Ecto neural progenitor cell (in vitro differentiated cells): ENCODE measurements at places on chromosomes 5 and 9.
A peak's percentile ranks its signal among the peaks of the same experiment; 100 is the strongest.

GRCh38 chr9:108546215-108546614 is 309.6 kb downstream of the ACTL7B start:
- no peak for DNase-seq

DNA sequence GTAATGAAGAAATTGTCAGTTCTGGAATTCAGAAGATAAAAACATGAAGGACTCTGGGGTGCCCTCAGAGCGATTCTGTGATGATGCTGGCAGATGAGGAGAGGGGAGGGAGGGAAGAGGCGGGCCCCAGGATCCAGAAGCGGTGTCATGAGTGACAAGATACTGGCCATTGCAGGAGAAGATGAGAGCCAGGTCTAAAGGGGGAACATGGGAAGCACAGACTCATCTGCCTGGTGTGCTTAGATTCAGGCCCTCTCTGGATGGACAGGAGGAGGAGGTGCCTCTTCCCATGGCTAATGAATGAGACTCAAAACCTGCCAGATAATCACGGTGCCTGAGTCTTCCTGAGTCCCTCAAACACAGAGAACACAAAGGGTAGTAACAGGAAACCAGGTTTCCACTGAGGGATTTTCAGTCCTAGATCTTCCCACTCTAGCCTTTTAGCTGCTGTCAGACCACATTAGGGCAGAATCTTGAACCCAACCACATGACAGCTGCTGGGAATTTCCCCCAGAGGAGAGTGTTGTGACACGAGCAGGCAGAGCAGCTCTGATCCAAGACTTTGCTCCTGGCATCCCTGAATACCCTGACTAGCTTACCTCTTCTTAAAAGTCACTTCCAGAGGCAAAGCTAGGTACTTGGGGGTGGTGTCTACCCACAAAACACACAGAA is 28.2 kb upstream of the HSPA9 start:
- DNase-seq: no peak

DNA sequence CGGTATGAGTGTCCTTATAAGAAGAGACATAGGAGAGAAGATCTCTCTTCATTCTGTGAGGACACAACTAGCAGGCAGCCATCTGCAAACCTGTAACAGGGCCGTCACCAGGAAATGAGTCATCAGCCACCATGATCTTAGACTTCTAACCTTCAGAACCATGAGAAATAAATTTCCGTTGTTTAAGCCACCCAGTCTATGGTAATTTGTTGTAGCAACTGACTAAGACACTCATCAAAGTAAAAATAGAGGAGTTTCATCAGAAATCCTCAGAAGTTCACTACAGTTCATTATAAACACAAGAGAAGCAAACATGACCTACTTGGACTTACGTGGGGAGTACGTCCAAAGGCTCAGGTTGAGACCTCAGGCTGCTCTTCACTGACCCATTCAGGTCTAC is 357.7 kb downstream of the SEMA5A start:
- no peak for DNase-seq

DNA sequence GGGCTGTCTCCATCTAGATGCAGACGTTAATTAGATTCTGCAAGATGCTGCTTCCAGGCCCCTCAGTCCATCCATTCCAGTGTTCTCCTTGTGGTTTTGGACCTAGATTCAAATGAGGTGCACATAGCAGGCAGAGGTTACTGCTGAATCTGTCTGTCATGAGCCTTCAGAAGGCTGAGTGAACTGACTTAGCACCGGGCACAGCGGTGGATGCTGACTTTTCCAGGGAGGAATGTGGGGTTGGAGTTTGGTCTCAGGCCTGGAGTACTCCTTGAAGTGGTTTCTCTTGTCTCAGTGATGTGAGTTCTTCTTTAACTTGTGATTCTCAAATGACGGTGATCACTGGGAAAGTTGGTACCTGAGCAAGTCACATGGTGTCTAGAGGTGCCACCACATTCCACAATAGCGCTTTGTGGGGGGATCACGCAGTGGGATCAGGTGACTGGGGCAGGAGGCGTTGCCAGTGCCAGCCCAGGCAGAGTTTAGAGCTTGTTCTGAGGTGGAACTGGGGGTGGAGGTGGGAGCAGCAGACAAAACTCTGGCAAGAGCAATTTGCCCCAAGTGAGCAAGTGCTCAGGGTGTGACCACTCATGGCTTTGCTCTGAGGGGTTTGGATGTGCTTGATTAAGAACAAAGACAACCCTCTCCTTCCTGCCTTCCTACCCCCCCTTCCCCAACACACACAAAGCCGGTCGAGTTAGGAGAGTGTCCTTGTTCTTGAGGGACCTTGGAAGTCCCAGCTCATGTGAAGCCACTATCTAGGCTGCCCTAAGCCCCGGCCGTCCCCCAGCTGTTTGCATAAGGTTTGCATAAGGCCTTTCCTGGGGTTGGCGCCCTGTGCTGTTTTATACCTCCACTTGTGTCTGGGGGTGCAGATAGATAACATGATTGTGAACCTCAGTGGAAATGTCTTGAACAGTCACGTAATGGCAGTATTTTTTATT is 25.1 kb downstream of the JADE2 start:
- no peak for DNase-seq

GRCh38 chr5:156124708-156125107 is 202.3 kb upstream of the SGCD start:
- DNase-seq: no peak

DNA sequence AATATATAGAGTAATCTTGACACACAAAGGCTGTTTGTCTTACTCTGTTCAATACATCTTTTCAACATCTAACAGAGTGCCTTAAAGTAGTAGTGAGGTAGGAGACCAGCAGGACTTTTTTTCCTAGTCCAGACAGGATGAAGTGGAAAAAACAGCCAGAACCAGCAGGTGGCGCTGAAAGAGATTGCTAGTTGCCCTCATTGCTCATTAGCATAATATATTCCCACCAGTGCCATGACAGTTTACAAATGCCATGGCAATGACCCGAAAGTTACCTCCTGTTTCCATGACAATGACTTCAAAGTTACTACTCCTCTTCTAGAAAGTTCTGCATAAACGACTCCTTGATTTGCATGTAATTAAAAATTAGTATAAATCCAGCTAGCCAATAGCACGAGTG is 387.4 kb downstream of the ACTL7B start:
- peak; percentile 59 for DNase-seq

DNA sequence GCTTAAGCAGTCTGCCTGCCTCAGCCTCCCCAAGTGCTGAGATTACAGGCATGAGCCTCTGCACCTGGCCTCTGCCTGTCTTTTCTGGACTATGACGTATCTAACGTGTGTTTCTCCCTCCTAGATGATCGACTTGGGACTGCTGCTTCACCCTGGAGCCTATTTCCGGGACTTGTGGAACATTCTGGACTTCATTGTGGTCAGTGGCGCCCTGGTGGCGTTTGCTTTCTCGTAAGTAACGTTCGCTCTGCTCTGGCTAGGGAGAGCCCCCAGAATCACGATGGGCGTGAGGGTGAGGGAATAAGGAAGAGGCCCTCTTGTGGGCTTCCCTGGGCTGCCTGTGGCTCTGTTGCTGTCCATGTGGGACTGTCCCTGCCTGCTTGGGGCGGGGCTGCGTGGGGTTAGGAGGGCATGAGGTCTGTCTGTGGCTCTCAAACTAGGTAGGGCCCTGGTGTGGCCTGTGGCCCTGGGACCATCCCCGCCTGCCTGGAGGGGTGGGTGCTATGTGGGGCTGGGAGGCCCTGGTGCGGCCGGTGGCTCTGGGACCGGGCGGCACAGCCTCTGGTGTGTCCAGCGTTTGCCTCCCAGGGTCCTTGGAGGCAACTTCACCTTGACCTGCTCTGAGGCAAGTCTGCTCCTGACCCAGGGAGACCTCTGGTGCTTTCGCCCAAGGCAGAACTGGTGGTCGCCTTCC is 171.7 kb downstream of the CACNA1B start:
- peak; percentile 39 for DNase-seq

GRCh38 chr5:57695179-57695578 is 212.6 kb upstream of the ACTBL2 start:
- DNase-seq: no peak

- DNase-seq: no peak
These were observed 110.8 kb upstream of the ERCC6L2 start for GRCh38 chr9:95764533-95765319.

- peak; percentile 78 for DNase-seq
These were observed 22.1 kb upstream of the STXBP1 start for GRCh38 chr9:127589955-127590370.

DNA sequence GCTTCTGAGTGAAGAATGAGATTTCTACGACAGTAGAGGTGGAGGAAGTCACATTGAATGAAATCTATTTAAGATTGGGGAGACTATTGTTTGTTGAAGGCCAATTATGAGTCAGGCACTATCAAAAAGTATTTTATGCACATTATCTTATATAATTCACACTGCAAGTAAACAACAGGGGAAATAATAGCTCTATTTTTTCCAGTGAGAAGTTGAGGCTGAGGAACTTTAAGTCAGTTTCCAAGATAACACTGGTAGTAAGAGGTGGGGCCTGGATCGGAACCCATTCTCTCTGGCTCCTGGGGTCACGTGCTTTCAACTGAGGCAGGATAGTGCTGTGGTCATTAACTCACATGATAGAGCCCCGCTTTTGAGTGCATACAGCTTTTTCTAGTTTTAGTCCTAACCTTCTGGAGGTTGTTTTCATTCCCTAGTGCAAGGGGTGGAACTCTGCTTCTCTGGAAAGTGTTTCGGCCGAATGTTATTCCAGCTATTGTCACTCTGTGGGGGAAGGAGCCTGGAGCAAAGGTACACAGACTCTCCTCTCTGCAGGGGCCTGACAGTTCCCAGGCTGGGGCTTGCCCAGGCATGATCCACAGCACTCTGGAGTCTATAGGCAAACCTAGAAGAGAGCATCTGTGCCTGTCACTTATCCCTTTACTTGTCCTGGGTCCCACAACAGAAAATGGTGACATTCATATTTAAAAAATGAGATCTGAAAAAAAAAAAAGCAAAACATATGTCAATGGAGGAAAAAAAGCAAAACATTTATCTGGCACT is 352.4 kb upstream of the ACTBL2 start:
- peak; percentile 53 for DNase-seq

- DNase-seq: no peak
These were observed 39.7 kb upstream of the IL7R start for GRCh38 chr5:35816881-35817521.

DNA sequence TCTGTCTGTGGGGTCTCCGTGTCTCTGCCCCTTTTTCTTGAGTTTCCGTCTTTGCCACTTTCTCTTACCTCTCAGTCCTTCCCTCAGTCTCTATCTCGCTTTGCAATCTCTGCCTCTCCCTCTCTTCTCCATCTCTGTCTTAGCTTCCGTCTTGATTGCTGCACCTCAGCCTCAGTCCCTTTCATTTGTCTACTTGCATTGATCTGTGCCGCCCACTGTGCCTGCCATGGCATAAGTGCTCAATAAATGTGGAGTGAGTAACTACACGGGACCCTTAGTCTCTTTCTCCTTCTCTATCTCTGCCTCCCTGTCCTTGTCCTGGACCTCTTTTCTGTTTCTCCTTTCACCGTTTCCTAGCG is 6.6 kb downstream of the PCDHGC5 start:
- no peak for DNase-seq

DNA sequence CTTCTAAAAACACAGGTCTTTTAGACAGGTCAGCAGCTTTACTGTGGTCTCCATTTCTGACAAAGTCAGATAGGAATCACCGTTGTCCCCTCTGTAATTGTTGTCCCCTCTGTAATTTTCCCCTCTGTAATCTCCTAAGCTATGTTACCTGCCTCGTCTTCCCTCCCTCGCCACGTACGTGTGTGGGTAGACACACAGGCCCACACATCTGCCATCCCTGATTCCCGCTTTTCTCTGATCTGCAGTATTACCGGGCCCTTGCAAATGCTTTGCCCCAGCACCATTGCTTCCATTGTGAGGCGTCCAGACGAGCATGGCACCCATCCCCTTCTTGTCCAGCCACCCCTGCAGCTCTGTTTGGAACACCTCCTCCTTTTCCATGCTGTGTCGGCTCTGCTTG is 45.0 kb upstream of the POMT1 start:
- no peak for DNase-seq

DNA sequence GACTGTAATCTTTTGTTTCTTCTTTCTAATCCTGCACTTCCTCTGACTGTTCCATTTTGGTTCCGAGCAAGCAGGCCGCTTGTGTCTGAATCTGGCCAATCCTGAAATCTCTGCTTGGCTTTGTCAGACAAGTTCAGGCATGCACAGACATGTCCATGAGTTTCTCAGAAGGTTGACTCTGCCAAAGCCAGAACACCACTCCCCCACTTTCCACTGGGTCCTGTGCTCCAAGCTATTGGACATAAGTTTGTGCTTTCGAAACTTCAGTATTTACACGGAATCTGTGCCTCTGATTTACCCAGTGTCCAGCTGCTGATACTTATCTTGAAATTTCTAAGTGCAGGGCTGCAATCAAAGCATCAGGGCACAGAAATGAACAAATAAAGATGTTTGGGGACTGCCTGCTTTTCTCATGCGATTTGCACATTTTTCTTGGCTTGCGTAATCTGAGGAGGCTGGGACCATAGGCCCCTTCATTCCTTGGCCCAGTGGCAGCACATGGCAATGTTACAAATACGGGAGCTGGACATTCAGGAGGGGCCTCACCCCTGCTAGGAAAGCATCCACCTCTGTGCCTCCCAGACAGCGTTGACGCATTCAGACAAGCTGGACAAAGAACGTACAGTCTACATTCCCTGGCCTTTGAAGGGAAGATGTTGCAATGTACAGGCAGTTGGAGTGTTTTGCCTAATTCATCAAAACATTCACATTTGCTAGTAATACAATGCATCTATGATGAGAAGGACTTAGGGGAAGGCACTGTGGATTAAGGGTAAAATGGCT is 209.2 kb upstream of the PAPPA start:
- DNase-seq: peak; percentile 45

- no peak for DNase-seq
These were observed 44.3 kb downstream of the GARNL3 start for GRCh38 chr9:127308652-127309434.

DNA sequence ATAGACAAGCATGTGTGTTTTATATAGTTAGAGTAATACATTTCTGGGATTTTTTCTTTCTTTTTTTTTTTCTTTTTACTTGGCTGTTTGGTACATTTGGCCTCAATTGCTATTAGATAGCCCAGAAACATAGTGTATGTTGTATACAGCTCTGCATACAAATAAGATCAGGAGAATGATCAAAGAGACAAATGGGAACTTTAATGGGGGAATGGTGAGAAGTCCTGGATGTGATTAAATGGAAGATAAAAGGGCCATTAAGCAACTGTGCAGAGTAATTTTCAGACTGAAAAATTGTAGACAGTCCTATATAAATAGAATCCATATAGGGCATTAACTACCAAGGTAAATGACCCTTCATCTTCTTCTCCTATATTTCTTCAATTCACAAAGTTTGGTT is 575.6 kb downstream of the EBF1 start:
- no peak for DNase-seq

GRCh38 chr5:16411235-16411634 is 54.4 kb downstream of the ZNF622 start:
- DNase-seq: no peak
